ENCODE measurements at places on chromosomes 5 and 9.

- peak; percentile 23 for DNase-seq
Observed at GRCh38 chr5:10913841-10914240, 152.8 kb upstream of the DAP start.

DNA sequence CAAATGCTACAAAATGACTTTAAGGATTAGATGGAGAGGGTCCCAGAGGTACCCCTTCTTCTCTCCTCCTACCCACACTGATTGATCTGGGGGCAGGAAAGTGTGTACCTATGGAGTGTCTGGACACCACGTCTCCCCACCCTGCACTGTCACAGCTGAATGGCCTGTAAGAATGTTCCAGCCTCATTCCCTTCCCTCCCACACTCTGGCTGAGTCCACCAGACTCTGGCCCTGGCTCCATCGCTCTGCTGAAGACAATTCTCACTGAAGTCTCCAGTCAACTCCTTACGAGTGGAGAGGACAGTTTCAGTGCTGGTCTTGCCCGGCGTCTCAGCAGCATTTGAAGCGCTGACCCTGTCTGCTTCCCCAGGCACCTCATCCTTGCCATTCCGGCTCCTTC lies 105.8 kb downstream of the TTLL11 start:
- DNase-seq: no peak

DNA sequence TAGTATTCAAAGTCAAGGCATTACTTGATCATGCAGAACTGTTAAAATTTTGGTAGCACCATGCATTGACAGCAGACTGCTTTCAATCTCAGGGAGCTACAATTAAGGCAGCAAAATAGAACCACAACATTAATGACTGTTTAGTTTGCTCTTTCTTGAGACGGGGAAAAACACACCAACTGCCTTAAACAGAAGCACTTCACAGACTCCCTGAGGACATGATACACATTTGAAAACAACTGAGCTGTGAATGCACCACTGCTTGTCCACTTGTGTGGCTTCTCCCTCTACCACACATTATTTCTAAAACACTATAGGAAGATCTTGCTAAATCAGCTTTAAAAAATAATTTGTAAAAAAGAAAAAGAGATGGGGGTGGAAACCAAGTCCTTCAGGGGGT lies 79.6 kb upstream of the MAST4 start:
- DNase-seq: no peak

- no peak for DNase-seq
Observed at GRCh38 chr5:122402955-122403685, 91.1 kb downstream of the SNCAIP start.

DNA sequence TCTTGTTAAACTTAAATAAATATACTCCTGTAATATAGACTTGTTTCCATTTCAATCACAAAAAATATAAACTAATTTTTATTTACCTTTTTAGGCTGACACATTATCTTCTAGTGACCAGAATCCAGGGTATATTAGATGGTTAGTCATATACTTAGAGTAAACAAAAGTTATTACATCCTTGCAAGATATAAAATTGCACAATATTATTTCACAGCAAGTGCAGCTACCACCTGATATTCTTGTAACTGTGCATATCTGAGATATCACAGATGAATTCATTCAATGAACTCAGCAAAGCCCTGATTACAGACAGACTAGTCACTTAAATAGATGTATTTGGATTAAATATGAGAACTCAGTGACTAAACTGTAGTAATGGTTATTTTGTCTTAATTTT lies 25.6 kb upstream of the ARRDC3 start:
- DNase-seq: no peak

DNA sequence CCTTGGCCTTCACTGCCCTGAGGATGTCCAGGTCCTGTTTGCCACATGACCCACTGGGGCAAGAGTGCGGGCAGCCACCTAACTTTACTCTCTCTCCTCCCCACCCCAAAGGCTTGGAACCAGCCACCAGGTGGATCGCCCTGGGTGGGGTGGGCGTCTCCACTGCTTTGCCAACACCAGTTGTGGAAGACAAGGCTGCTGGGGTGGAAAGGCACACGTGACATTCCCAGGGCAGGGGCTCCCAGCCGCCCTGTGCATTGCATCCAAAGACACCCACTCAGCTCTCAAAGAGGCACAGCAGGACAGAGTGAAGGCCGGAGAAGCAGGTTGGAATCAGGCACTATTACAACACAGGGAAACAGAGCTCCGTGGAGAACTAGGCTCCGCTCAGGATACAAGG lies 162.2 kb downstream of the OLFM1 start:
- no peak for DNase-seq
